ENCODE measurements at places on chromosomes 1 and 21.
A peak's percentile ranks its signal among the peaks of the same experiment; 100 is the strongest.

DNA sequence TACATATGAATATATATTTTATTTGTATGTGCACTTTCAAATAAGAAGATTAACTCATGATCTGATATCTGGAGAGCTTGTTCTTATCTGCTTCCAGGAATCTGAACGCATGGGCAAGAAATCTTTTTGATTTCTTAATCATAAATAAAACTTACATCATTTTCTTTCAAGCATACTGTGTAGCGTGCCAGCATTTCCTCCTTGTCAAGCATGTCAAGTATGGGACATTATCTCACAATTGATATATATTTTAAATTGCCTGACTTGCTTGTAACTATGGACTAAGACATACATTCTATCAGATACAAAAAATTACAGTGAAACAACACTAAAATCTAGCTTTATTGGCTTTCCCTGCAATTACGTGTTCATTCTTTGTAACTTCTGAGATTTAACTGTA, 1128.2 kb downstream of the PLA2G4A start:
- DNase-seq: no peak

GRCh38 chr1:3012456-3013291, 8.6 kb upstream of the ACTRT2 start:
- no peak for DNase-seq

DNA sequence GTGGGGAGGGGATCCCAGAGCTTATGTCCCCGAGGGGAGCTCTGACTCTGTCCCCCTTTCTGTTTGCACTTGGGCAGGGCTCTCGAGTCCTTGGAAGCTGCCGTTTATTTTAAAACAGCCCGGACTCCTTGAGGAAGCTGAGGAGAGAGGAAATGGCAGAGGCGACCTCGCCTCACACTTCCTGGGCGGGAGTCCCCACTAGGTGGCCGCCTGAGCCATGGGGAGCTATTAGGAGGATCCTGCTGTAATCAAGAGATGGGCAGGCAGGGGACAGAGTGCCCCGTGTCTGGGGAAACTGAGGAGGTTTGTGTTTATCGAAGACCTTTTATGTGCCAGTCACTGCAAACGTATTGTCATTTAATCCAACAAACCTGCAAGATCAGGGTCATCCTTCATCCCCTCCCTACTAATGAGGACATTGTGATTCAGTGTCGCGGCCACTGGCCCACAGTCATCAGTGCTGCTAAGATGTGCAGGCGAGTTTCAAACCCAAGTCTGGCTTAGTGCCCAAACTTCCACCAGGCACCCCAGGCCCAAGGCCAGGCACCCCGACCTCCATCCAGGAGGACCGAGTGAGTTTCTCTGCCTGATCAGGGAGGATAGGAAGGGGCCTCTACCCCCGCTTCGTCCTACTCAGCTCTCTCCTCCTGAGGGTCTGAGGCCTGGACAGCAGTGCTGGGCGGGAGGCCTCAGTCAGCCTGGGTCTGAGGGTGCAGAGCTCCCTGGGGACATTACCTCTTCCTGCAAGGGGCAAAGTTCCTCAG, 316.9 kb upstream of the VAMP3 start:
- DNase-seq: no peak

DNA sequence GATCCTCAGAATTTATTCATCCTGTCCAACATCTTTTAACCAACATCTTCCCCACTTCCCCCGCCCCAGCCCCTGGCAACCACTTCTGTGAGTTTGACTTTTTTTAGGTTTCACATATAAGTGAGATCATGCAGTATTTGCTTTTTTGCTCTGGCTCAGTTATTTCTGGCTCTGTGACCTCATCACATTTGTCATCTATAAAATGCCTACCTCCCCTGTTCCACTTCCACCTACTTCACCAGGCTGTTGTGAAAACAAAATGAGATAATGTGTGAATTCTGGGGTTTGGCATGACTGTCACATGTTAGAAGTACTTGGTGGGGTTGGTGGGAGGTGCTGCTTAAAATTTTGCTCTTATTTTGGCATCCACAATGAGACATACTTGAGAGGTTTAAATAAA, 18.4 kb downstream of the HHAT start:
- no peak for DNase-seq

DNA sequence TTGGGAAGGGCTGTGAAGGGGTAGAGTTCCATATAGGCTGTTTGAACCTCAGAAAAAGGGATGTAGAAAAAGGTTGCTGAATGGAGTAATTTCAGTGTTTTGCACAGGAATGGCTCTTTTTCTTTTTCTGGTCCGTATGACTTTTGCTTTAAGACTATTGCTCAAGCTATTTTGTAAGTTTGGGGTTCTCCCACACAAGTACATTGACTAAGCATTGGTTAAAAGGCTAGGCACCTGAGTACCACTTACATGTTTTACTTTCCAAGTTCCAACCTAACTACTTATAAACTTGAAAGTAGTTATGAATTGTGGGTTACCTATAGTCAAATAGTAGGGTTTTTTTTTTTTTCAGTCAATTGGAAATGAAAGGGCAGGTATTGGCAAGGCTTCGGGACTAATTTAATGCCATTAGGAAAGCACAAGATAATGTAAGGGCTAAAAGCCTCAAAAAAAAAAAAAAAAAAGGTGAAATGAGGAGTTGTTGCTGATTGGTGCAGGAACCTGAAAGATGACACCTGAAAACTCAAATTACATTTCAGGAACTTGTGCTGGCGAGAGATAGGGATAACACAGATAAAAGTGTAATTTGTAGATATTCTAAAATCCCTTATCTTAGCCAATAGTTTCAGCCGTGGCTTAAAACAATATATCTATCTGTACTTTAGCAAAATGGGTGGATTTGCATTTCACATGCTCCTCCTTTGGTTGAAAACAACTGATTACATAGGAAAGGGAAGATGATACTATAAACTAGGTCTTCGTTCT, 209.5 kb downstream of the RPS6KC1 start:
- DNase-seq: no peak

DNA sequence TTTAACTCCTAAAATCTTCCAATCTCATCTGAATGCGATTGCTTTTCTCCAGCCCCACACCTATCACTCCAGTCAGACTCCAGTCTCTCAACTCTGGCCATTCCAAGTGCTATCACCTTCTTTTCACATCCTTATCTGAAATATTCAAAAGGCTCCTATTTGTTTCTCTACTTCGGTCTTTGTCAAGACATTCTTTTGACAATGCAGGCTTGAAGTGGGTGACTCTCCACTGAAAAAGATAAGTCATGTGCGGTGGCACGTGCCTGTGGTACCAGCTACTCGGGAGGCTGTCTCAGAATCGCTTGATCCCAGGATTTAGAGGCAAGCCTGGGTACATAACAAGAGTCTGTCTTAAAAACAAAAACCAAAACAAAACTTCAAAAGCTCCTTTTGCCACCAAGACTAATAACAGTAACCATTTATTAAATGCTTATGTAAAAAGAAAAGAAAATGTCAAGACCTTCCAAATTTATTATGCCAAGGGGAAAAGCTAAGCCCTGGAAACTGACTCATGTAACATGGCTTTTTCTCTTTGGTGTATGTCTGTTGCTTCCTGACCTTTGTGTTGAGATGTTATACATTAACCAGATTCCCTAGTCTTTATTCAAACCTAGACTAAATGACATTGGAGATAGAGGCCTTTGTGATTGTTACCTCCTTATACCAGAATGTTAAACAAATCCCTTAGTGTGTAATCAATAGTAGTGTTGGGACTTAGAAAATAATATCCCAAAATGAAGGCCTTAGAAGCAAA, 3.6 kb downstream of the ALG14 start:
- DNase-seq: peak; percentile 51

DNA sequence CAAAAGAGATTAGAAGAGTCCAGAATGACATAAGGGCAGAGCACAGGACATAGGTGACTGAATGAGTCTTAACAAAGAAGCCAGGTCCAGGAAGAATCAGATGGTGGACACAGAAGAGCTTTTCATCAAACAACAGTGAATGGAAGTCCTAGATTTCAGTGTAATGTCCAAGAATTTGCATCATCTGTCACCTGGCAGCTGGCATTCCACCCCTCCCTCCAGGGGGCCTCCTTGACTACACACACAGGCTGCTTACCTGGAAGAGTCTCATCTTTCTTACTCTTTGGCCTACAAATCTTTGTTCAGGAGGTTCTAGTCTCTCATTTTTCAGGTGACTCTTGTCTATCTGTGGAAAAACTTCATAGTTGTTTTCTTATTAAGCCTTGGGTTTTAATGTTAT, 36.2 kb downstream of the GORAB start:
- DNase-seq: no peak

GRCh38 chr1:23960291-23961020, 828 bp downstream of the PNRC2 start:
- DNase-seq: no peak

DNA sequence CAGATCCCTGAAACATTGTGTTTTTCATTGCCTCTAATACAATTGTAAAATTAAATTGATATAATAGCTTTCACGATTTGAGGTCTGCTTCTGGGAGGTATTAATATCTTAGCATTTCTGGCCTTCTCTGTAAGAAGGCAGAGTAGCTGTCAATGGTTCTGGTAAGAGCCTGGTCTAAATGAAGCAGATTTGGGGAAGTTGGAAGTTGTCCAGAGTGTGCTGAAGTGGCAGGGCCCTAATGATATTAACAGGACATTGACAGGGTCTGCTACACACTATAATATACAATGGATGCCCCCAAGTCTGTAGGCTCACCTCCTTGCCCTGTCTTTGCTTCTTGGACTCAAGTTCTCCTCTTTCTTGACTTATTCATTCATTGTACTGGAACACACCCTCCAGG, 99.5 kb downstream of the C4BPA start:
- DNase-seq: no peak

GRCh38 chr1:216686860-216687766, 36.1 kb downstream of the ESRRG start:
- no peak for DNase-seq

Data from epithelial cell of proximal tubule (primary cell).